ENCODE measurements at places on chromosomes 2 and 18. TPM values are rescaled to one million over a fixed set of nuclear protein-coding genes. Genes with fewer than 3 reads are reported as not detected.

DNA sequence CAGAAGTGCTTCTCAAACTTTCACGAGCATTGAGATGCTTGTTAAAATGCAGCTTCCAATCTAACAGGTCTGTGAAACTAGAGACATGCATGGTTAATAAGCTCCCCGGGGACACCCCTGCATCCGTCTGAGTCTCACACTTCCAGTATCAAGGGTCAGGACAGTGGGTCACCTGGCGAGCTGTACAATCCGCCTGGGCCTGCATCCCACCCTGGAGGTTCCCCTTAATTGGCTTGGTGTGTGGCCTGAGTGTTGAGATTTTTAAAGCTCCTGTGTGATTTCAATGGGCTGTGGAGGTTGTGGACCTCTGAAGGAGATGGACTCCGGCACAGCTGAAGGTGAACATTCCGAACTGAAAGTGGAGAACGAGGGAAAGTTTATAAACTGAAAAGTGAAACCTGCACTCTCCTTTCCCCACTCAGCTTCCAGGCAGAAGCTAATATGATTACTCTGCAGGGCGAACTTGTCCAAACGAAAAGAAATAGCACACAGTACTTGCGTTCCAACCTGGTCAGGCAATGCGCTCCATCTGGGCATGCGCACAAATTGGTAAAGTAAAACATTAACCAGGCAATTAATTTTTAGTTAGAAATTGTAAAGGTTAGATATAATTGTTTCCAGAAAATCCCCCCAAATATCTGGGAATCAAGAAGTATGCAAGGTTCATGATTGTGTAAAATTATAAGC is 191.7 kb upstream of the ALKAL2 start:
- no peak for DNase-seq

- peak; percentile 53 for DNase-seq
Measured at GRCh38 chr2:234880551-234881211, 71.1 kb upstream of the SH3BP4 start.

DNA sequence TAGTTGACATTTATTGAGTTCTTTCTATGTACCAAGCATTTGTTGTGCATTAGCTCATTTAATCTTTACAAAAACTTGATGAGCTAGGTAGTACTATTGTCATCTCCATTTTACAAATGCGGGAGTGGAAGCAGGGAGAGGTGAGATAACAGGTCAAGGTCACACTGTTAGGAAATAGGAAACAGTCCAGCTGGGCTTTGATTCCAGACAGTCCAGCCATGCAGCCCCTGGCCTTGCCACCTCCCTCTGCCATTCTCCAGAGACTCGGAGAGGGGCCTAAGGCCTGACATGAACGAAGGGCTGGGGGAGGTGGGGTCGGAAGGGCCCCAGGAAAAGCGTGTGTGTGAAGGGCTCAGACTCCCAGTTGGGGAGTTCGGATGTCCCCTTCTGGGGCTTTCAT is 55.6 kb downstream of the ODC1 start:
- no peak for DNase-seq

DNA sequence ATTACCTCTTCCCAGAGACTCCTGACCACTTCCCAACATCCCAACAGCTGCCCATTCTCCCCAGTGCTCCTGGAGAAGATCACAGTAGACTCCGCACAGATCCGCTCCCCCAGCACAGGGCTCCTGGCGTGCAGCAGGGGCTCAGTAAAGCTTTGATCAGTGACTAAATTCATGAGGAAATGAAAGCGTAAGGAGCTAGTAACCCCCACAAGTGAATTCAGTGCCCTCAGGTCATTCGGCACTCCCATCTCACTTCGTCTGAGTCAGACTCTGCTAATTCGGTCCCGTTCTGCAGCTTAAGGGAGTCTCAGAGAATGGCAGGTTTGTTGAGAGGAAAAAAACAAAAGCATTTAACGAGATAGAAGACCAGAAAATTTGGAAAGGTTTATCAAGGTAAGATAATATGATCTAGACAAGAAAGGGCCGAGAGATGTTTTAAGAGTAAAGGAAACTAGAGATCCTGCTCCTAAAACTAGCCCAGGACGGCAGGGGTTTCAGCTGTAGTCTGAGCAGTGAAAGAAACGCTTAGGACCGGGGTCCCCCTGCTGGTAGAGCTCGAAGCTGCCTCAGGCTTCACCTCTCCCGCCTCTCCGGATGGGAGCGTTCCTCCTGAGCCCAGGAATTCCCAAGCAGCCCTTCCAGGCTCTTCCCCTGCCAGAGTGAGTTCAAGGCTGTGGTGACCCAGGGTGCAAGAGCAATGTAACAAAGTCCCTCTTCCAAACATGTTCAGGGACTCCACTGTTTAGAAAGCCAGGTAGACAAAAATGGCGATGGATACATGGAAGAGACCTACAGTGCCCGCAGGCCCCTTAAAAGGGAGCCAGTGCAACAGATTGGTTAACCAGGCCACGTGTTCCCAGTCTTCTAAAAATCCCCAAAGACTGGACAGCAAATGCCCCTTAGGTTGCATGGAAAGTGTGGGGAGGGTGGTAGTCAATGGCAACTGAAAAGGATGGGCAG is 127.3 kb downstream of the DNER start:
- peak; percentile 24 for DNase-seq

DNA sequence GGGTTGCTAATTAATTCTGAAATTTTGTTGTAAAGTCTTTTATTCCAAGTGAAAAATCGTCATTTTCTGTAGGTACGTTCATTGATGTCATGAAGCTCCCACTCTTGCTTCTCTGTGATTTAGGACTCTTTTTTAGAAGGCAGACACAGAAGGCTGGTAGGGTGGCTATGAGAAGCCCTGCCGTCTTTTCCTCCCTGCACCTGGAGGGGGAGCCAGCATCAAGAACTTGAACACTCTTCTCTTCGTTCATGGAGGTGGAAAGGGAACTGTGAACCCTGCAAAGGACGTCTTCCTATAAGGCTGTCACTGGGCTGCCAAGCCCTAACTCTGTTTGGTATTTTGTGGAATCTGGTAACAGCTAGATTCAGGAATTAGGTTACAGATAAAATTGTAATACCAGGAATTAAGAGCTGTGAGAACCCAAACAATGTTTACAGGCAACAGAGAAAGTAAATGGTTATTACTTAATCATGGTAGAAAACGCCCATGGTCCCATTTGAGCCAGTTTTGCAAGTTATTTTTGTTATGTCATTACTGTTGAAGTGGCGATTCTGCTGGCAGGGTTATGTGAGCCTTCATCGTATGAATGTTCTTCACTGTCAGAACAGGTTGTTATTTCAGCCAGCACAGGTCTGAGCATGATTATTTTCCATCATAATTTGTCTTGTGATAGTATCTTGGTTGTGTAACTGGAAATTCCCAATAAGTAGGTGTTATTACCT is 112.2 kb downstream of the OSBPL6 start:
- DNase-seq = peak; percentile 17

- DNase-seq = no peak
Measured at GRCh38 chr2:105143467-105144151, 97.9 kb upstream of the GPR45 start.

DNA sequence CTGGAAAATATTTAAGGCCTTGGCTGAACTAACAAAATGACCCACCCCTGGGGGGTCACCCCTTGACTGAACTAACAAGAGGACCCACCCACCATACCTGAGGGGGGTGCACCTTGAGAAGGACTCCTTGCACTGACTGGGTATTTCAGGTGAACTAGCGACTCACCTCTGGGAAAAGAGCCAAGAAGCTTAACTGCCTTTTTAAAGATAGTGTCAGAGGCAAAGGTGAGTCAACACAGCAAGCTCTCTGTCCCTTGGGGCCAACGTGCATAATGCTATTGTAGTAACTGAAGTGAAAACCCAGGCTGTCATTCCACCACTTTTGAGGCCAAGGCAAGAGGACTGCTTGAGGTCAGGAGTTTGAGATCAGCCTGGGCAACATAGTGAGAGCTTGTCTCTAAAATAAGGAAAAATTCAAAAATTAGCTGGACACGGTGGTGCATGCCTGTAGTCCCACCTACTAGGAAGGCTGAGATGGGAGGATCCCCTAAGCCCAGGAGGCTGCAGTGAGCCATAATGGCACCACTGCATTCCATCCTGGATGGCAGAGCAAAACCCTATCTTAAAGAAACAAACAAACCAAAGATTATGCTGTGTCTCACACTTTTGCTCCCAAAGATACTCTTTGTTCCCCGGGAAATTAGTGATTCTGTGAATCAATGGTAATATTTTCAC is 36.4 kb upstream of the ZCCHC2 start:
- no peak for DNase-seq

DNA sequence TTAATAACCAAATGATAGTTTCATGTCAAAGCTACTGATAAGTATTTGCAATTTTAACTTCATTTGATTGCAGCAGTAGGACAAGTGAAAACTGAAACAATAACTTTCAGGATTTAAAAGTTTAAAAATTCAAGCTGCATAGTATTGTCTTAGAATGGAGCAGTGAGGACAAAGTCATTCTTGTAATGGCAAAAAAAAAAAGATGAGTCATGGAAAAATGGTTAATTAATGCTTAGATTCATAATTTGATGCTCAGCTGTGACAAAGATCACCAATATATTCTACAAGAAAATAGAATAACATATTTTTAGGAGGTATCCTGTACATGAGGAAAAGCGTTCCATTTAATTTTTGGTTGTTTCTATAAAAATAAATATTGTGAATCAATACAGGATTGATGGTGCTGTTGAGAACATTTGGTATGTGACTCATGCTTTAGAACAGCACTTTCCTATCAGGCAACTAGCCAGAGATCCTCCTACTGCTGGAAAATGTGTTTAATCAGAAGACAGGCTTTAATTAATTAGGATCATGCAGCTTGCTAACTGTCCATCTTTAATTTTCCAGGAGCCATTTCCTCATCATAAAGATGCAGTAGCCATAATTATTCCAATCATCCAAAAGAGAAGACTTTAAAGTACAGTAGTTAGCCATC is 239.0 kb upstream of the MMADHC start:
- DNase-seq = peak; percentile 7

DNA sequence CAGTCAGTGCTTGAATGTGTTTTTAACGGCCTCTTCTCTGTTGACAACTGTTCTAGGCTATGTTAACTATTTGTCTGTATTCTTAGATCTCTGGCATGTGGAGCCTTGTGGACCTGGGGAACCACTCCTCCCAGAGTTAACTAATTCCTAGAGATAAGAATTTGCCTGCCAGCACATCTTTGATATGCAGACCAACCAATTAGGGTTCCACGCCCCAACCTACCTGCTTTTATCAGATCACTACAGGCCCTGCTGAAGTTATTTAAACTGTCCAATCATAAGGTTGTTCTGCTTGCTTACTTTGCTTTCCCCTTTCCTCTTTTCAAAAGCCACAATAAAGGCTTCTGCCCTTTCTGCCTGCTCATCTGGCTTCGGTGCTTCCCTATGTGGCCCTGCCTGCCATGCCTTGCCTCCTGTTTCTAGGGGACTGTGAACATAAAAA is 8.5 kb upstream of the CYBRD1 start:
- no peak for DNase-seq

DNA sequence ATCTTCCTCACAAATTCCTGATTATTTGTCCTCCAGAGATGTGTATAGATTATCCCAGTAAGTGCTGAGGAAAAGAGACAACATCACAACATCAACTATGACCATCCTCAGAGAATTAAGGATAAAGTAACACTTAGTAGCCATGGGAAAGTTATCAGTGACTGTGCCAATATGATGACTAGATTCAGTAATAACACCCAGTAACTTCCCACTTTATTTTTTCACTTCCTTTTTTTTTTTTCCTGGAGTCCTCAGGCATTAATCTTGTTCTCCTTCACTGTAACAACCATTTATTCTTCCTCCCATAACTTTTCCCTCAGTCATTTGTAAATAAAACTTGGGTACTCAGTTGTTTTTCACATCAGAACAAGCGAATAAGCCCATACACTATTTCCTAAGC is 16.7 kb upstream of the PID1 start:
- no peak for DNase-seq

- DNase-seq = no peak
Measured at GRCh38 chr2:217798743-217799562, 203.8 kb downstream of the TNS1 start.

DNA sequence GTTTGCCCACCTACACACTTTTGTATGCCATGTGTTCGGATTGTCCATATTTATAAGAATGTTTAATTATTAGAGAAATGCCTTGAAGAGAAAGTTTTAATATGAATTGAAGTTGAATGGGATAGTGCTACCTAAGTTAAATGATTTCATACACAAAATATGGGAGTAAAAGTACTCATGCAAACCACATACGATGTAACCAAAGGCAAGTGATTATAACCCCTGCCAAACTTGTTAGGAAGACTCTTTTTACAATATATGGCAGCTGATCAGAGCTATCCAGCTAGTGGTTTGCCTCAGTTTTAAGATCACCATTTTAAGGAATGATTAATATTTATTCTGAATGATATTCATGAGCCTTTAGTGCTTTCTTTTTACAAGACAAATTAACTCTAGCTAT is 106.7 kb downstream of the MYO1B start:
- no peak for DNase-seq

- DNase-seq = no peak
Measured at GRCh38 chr2:15940661-15941480, 521 bp downstream of the MYCN start.

RAB17 gene
- total RNA-seq = 1.6 TPM

GKN2 gene
- total RNA-seq = not detected

SMIM21 gene
- not detected for total RNA-seq
